ENCODE measurements at places on chromosomes 1 and 21. TPM values are rescaled to one million over a fixed set of nuclear protein-coding genes. Genes with fewer than 3 reads are reported as not detected.

Gene OR2T35
- polyA plus RNA-seq = not detected

Gene LCA5L
- 1.1 TPM for polyA plus RNA-seq

Gene SEC16B
- 0.98 TPM for polyA plus RNA-seq

Gene S100A11
- 1,278 TPM for polyA plus RNA-seq

Gene C1orf141
- polyA plus RNA-seq = not detected

Gene DCST1
- not detected for polyA plus RNA-seq

Gene FBLIM1
- 254 TPM for polyA plus RNA-seq

Gene SPRR3
- polyA plus RNA-seq = not detected

Gene ARHGAP30
- polyA plus RNA-seq = not detected

Gene MYOC
- 0.05 TPM for polyA plus RNA-seq

Gene ATAD3C
- polyA plus RNA-seq = 0.20 TPM

Gene LENEP
- polyA plus RNA-seq = not detected

Gene PLA2G2E
- polyA plus RNA-seq = not detected

Gene CFAP107
- polyA plus RNA-seq = 0.23 TPM

Gene S100A12
- polyA plus RNA-seq = not detected

Gene FAM163A
- not detected for polyA plus RNA-seq

All from BJ (cell line).